ENCODE measurements at places on chromosomes 4 and X. TPM values are rescaled to one million over a fixed set of nuclear protein-coding genes. Genes with fewer than 3 reads are reported as not detected.

The AADAT gene
- total RNA-seq, result 20.1 TPM

The C4orf36 gene
- total RNA-seq, result 1.7 TPM

The PDLIM3 gene
- 93.4 TPM for total RNA-seq

The RHOH gene
- total RNA-seq, result 0.18 TPM

The HPF1 gene
- total RNA-seq, result 20.4 TPM

The THAP6 gene
- total RNA-seq, result 25.3 TPM

The CABS1 gene
- total RNA-seq, result not detected

The GRIA3 gene
- 33.8 TPM for total RNA-seq

The DUX4 gene
- total RNA-seq, result not detected

The CAPN6 gene
- 0.54 TPM for total RNA-seq

The INPP4B gene
- total RNA-seq, result 12.8 TPM

The JCHAIN gene
- 3.6 TPM for total RNA-seq

The STAP1 gene
- not detected for total RNA-seq

The STBD1 gene
- total RNA-seq, result 1.5 TPM

The RXFP1 gene
- 0.45 TPM for total RNA-seq

The NLGN3 gene
- total RNA-seq, result 21.4 TPM

The LUZP4 gene
- total RNA-seq, result not detected

The PCYT1B gene
- total RNA-seq, result 21.2 TPM

The STOX2 gene
- 44.2 TPM for total RNA-seq

The COX7B2 gene
- not detected for total RNA-seq

The SSX1 gene
- total RNA-seq, result not detected

The SSX2 gene
- total RNA-seq, result not detected

The FABP2 gene
- not detected for total RNA-seq

Data from cerebellum (tissue), 4 donors.